ENCODE measurements at places on chromosomes 7 and 10.

GRCh38 chr7:156751319-156751718 is 110.7 kb downstream of the RNF32 start:
- peak; percentile 24 for DNase-seq

DNA sequence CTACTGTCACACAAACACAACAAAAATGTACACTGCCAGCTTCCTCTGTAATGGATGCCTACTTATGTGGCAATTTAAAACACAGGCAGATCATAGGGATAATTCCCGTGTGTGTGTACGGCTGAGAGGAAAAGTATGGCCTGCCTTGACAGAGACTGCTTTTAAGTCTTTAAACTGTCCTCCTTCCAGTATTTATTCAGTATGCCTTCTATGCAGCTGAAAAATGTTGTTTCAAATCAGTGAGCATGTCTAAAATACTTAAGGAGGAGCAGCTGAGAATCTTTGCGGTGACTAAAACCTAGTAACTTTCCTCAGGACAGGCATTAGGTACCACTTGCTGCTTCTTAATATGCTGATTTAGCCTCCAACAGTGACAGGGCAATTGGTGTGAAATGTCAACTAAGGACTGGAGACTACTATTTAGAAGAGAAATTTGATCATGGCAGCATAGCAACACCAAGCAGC is 126.3 kb downstream of the CACNA2D1 start:
- no peak for DNase-seq

- no peak for DNase-seq
These were observed 68.3 kb downstream of the DNAH11 start for GRCh38 chr7:21611129-21611528.

DNA sequence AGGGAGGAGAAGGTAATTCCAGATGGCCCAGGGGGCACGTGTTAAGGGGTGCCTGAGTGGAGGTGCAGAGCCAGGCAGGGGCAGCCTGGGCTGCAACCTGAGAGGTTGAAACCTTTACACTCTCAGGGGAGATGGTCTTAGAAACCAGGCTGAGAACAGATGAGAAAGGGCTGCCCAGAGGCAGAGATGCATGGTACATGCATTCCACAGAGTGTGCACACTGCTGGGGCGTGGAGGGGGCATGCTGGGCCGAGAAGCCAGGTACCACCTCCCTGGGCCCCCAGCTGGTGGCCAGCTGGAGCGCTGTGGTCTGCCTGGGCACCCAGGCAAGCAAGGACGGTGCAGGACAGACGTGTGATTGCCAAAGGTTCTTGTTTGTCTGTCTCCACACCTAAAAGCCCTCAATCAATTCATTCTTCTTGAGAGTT is 14.1 kb upstream of the CSGALNACT2 start:
- no peak for DNase-seq

- DNase-seq, result no peak
These were observed 256.2 kb upstream of the ZNF32 start for GRCh38 chr10:43904844-43905243.

All from activated naive CD4-positive, alpha-beta T cell treated with anti-CD3 and anti-CD28 coated beads, Interleukin-2, amount 50 U/mL, for 16 hours (primary cell).